ENCODE measurements at places on chromosomes 4 and X.

GRCh38 chr4:108029731-108030130 lies 40.0 kb downstream of the HADH start:
- DNase-seq, result no peak

DNA sequence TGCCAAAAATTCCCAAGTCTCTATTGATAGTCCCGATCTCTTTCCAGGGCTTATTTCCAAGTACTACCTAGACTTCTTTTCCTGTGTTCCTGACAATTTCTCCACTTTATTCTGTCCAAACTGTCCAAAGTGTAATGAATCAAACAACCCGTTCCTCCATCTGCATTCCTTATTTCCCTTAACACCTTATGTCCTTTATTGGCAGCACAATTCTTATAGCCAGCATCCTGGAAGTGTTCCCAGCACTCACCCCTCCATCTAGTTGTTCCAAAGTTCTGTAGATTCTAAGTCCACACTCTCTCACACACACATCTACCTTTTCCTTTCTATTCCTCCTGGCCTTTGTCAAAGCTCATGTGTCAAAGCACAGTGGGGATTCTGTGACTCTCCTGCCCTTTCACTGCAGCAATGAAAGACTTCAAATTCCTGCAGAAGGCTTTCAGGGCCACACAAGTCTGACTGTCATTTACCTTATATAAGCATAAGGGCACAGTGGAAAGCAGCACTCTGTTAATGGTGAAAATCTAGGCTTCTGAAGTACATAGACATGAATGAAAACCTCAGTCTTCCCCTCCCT lies 22.1 kb downstream of the LIMCH1 start:
- DNase-seq, result no peak

GRCh38 chr4:95086551-95086950 lies 328.8 kb downstream of the BMPR1B start:
- DNase-seq, result no peak

DNA sequence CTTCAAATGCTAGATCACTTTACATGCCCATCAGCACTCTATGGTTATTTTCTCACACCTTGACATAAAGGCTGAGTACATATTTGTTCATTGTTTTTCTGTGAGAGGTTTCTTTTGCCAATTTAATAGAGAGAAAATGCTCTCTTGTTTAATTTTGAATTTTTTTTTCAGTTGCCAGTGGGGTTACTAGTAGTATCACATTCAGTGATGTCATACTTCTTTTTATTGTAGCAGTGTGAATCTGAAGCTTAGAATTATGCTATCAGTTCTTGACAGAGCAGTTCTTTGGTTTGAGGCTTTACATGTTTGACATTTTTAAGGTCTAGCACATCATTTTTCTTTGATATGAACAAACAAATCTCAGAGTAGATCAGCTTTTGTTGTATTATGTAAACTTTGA lies 185.4 kb downstream of the NWD2 start:
- no peak for DNase-seq
